Renal cortical epithelial cell (primary cell): ENCODE measurements at places on chromosomes 13 and 19.

GRCh38 chr19:18388960-18389725, 3.2 kb downstream of the GDF15 start:
- DNase-seq = no peak

GRCh38 chr19:49790866-49791265, 22.2 kb downstream of the FUZ start:
- no peak for DNase-seq

DNA sequence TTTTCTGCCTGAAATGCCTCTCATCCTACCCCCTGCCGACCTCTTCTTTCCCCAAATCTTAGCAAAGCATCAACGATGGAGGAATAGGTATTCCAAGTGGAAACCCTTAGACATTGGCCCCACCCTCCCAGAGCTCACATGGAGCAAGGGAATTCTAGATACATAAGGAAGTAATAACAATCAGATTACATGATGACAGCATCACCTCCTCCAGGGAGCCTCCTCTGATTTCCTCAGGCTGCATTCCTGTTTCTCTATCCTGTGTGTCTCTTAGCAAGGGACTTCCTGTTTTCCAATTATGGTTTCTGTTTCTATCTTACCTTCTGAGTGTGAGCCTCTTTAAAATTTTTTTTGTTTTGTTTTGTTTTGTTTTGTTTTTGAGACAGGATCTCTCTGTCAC, 246.6 kb downstream of the TSHZ3 start:
- DNase-seq = no peak

GRCh38 chr13:20439261-20439660, 86.4 kb downstream of the CRYL1 start:
- no peak for DNase-seq
